MV-4-11 (cell line): ENCODE measurements at places on chromosomes 7 and 10.
A peak's percentile ranks its signal among the peaks of the same experiment; 100 is the strongest.

GRCh38 chr7:70566671-70567070 lies 565.3 kb upstream of the GALNT17 start:
- DNase-seq = peak; percentile 18

GRCh38 chr10:115065801-115066200 lies 27.4 kb upstream of the ATRNL1 start:
- no peak for DNase-seq

DNA sequence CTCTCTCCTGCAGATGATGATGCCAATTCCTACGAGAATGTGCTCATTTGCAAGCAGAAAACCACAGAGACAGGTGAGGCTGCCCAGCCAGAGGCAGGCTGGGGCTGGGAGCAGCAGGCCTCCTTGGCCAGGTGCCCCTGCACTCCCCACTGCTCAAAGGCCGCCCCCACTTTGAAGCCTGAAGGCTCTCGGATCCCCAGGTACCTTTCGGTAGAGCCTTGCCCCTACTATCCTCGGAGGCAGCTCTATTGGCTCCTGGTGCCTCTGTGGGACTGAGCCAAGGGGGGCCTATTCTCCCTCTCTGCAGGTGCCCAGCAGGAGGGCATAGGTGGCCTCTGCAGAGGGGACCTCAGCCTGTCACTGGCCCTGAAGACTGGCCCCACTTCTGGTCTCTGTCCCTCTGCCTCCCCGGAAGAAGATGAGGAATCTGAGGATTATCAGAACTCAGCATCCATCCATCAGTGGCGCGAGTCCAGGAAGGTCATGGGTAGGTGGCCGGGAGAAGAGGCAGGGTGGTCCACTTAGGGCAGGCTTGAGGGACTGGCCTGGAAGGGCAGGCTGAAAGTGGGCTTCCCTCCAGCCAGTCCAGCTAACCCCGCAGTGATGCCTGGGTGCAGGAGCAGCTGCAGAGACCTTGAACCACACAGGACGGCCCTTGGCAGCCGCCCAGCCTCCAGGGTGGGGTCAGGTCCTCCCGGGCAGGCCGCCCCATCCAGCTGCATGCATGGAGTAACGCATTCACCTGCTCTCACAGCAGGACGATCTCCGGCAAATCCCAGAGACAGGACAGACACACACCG lies 14.1 kb downstream of the LAT2 start:
- DNase-seq = no peak

- DNase-seq = no peak
Measured at GRCh38 chr7:64946772-64947171, 43.7 kb downstream of the ZNF273 start.

DNA sequence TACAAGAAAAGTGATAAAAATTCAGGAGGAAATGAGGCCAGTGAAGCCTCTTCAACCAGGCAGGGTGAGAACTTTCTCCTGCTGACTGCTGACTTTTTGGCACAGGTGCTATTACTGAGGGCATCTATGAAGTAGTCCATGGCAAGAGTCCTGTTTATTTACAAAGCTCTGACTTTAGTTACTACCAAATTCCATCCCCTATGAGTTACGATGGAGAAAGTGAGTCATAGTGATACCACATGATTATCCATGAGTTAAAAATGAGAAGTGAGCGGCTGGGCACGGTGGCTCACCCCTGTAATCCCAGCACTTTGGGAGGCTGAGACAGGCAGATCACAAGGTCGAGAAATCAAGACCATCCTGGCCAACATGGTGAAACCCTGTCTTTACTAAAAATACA lies 19.9 kb downstream of the CCDC3 start:
- peak; percentile 45 for DNase-seq

DNA sequence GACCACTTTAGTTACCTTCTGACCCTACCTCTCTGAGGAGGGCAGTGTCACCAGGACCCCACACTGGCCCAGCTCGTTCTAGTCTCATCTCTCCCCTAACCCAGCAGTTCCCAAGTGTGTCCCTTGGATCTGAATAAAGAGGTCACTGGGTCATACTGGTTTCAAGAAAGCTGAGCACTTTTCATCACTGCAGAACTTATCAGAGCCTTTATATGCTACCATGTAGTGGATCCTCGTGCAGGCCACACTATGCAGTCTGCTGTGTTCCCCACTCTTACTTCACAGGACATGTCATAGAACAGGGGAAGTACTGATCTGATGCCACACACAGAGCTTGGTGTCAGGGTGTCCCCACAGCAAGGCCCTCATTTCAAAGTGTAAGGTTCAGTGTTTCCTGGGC lies 113.8 kb downstream of the GFRA1 start:
- DNase-seq = no peak

GRCh38 chr7:91846436-91846835 lies 34.1 kb downstream of the MTERF1 start:
- no peak for DNase-seq

DNA sequence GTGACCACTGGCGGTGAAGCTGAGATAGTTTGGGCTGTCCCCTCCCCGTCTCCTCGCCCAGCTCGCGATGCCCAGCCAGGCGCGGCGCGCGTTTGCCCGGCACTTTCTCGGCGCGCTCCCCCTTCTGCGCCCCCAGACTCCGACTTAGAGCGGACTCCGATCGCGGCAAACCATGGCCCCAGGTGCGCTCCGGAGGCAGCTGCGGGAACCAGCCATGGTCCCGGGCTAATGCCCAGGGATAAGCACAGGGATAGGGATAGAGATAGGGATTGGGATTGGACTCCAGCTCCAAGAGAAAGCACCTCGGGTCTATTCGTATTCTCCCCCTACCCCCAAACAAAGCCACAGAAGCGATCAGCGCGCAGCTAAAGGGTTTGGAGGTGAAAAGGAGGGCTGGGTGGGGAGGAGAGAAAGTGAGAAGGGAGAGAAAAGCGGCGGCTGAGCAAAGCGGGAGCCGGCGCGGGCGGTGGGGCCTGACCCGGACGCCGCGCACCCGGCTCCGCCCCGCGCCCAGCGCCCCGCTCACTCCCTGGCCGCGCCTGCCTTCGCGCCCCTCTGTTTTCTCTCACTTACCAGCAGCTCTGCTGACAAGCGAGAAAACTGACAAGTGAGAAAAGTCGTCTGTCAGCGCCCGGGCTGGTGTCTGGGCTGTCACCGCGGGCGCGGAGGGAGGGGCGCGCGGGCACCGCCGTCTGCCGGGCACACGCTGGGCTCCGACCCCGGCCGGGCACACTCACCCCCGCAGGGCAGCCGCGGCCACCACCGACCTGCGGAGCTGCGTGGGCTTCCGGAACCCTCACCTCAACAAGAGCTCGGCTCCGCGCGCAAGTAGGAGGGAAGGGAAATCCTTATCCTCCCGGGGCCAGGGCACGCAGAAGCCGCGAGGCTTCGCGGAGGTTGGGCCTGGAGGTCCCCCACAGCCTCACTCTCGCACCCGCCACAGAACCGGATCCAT lies at the start of gene PDE1C:
Gene PDE1C, minus strand, starts transcription at position 2 of the 955 bp plus-strand sequence.
- DNase-seq = no peak

DNA sequence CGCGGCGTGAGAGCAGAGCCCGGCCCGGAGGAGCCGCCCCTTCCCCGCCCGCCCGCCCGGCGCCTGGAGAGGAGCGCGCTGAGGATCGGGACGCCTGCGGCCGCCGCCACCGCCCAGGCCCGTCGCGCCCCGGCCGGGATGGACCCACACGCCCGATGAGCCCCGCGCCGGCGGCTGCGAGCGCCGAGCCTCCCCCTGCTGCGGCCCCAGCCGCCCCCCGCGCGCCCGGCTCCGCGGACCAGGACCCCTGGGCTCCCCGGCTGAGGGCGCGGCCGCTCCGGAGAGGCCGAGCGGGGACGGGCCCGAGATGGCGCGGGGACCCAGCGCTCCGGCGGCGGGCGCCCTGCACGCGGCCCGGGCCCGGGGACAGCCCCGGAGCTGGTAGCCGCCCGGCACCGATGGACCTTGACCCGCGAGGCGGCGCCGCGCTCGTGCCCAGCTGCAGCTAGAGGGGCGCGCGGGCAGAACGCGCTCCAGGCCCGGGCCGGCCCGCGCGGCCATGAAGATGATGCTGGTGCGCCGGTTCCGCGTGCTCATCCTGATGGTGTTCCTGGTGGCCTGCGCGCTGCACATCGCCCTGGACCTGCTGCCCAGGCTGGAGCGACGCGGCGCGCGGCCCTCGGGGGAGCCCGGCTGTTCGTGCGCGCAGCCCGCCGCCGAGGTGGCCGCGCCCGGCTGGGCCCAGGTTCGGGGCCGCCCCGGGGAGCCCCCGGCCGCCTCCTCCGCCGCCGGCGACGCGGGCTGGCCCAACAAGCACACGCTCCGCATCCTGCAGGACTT lies 520 bp downstream of the FAM20C start:
- DNase-seq = no peak

DNA sequence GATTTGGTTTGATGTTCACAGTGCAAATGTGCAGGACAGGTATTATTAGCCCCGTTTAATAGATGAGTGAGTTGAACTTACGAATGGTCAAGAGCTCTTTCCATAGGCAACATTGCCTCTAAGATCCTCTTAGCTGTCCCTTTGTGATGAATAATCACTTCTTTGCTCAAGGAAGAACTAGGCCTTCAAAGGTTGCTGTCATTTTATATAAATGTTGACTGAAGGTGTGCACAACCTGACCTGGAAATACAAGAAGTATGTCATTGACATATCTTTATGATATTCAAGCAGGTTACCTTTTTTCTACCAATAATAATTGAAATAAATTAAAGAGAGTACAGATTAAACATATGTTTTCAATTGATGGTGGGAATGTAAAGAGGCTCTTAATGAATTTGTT lies 48.5 kb upstream of the GLCCI1 start:
- DNase-seq = no peak

- DNase-seq = no peak
Measured at GRCh38 chr10:52030051-52030790, 283.9 kb upstream of the DKK1 start.

GRCh38 chr10:132808383-132809231 lies 22.7 kb upstream of the NKX6-2 start:
- no peak for DNase-seq

GRCh38 chr7:154789404-154789803 lies 213.5 kb downstream of the PAXIP1 start:
- DNase-seq = peak; percentile 5

GRCh38 chr7:67564959-67565358 lies 568.3 kb downstream of the TYW1 start:
- no peak for DNase-seq

- no peak for DNase-seq
Measured at GRCh38 chr7:108568801-108569380, 615 bp downstream of the THAP5 start.

- no peak for DNase-seq
Measured at GRCh38 chr7:80182630-80183276, 48.1 kb downstream of the GNAI1 start.
